A549 treated with RU486 at 1 μM for 4 hours (cell line): ENCODE measurements at places on chromosomes 5 and 9. TPM values are rescaled to one million over a fixed set of nuclear protein-coding genes. Genes with fewer than 3 reads are reported as not detected.

Gene ITGA2
- total RNA-seq = 16.6 to 32.9 TPM (median 29.0 TPM) in 5 replicates

Gene GSN
- total RNA-seq = 42.9 to 49.0 TPM (median 44.3 TPM) in 5 replicates

Gene C9orf153
- total RNA-seq = 0.23 to 0.43 TPM in 2 of 5 replicates, not detected in the others

Gene SLC36A3
- not detected in 5 replicates for total RNA-seq

Gene ECSCR
- total RNA-seq = not detected in 5 replicates

Gene MZB1
- total RNA-seq = not detected in 5 replicates

Gene INSL4
- 13.9 to 18.0 TPM (median 15.5 TPM) in 5 replicates for total RNA-seq

Gene IER5L
- total RNA-seq = 36.1 to 75.2 TPM (median 74.3 TPM) in 5 replicates

Gene FAM78A
- total RNA-seq = 0.22 to 0.44 TPM (median 0.35 TPM) in 5 replicates

Gene KCNN2
- total RNA-seq = 0.10 to 0.24 TPM (median 0.17 TPM) in 4 of 5 replicates, not detected in the other

Gene ZNF367
- 3.3 to 7.3 TPM (median 6.4 TPM) in 5 replicates for total RNA-seq

Gene SPINK13
- total RNA-seq = not detected in 5 replicates
